Peyer's patch (tissue), 4 donors: ENCODE measurements at places on chromosomes 4 and X.

GRCh38 chrX:99266255-99266654 is 1143.8 kb downstream of the PCDH19 start:
- no peak overlapping the region for H3K4me3 ChIP-seq
- H3K27me3 ChIP-seq, result no peaks in the 10 kb centered on the region
- DNase-seq, result no peak
- H3K4me1 ChIP-seq, result no peaks in the 10 kb centered on the region

DNA sequence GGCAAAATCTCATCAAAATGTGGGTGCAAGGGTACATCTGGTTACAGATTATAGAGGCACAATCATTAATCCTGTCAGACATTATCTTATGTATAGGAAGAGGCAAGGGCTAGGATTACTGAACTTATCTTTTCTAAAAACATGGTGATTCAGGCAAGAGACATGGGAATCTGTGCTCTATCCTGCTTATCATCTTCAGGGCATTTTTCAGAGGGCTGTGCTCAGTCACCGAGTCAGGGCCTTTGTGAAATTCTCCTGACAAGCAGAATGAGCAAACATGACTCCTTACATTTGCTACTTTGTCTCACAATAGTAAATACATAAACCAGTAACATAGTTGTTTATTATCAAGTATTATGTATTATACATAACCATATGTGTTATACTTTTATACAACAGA is 84.2 kb upstream of the KCTD8 start:
- DNase-seq, result no peak
- no peaks in the 10 kb centered on the region for H3K4me1 ChIP-seq
- H3K36me3 ChIP-seq, result no peaks in the 10 kb centered on the region

DNA sequence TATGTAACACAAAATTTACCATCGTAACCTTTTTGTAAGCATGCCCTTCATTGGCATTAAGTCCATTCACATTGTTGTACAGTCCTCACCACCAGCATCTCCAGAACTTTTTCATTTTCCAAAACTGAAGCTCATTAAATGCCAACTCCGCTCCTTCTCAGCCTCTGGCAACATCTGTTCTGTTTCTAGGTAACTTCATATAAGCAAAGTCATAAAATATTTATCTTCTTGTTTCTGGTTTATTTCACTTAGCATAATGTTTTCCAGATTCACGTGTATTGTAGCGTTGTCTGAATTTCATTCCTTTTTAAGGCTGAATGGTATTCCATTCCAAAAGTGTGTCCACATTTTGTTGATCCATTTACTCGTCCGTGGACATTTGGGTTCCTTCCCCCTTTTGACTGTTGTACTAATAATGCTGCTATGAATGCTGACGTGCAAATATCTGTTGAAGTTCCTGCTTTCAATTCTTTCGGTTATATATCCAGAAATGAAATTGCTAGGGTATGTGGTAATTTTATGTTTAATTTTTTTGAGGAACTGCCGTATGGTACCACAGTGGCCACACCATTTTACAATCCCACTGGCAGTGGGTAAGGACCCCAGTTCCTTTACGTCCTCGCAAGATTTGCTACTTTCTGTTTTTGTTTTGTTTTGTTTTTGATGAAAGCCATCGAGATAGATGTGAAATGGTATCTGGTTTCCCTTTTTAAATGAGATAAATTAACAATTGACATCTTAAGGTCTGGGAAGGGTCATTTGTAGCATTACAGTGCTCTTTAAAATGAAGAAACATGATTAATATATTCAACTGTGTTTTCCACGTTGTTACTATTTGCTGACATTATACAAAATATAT is 63.4 kb downstream of the PTTG2 start:
- H3K27ac ChIP-seq, result no peak overlapping the region
- H3K4me3 ChIP-seq, result no peak overlapping the region
- H3K36me3 ChIP-seq, result peaks cover 2% of the 10 kb centered on the region

DNA sequence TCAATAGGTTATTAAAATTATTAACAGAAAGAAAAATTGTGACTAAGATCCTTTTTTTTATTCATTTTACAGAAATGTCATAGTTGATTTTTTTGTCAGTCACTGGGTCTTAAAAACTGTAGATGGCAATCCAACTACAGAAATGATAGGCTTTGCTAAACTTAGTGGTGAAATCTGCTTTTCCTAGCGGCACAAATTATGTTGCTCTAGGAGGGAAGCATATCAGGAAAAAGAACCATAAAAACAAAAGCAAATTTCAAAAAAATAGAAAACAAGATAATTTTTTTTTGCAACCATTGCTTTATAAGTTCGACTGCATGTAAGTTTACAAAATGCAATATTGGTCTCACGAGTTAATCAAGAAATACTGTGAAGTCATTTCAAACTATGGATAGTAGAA is 443.5 kb upstream of the IGFBP7 start:
- H3K4me3 ChIP-seq, result no peak overlapping the region
- H3K27ac ChIP-seq, result no peak overlapping the region

- H3K27ac ChIP-seq, result no peak overlapping the region
- no peaks in the 10 kb centered on the region for H3K36me3 ChIP-seq
- H3K27me3 ChIP-seq, result no peaks in the 10 kb centered on the region
- no peak for DNase-seq
Measured at GRCh38 chrX:140141444-140142029, 176.2 kb upstream of the CXorf66 start.

- H3K4me3 ChIP-seq, result no peak overlapping the region
- no peaks in the 10 kb centered on the region for H3K27me3 ChIP-seq
- H3K27ac ChIP-seq, result no peak overlapping the region
- no peak for DNase-seq
- no peaks in the 10 kb centered on the region for H3K4me1 ChIP-seq
Measured at GRCh38 chr4:186400676-186401075, 134.7 kb downstream of the F11 start.

DNA sequence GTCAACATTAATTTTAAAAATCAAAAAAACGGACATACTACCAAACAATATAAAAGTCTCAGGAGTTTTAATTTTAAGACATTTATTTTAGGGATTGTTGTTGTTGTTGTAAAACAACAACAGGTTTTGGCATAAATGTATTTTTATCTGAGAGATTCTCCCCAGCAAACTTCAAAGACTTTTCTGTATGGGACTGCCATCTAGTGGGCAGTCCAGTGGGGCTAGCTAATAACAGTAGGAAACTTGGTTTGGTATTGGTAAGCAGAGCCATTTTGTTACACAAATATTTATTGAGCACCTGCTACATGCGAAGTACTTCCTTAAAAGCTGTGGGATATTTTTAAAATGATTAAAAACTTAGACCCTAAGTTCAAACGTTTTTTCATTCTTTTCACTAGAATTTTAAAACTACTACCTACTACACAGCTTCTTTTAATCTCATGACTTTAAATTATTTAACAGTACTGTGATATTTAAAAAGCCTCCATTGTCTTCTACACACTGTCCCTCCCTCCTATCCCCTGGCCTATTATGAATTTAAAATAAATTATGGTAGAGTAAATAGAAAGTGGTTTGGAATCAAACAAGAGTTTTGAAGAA is 1028.4 kb upstream of the INTU start:
- no peaks in the 10 kb centered on the region for H3K4me1 ChIP-seq
- no peaks in the 10 kb centered on the region for H3K27me3 ChIP-seq
- H3K4me3 ChIP-seq, result no peak overlapping the region
- no peaks in the 10 kb centered on the region for H3K36me3 ChIP-seq
- DNase-seq, result no peak

DNA sequence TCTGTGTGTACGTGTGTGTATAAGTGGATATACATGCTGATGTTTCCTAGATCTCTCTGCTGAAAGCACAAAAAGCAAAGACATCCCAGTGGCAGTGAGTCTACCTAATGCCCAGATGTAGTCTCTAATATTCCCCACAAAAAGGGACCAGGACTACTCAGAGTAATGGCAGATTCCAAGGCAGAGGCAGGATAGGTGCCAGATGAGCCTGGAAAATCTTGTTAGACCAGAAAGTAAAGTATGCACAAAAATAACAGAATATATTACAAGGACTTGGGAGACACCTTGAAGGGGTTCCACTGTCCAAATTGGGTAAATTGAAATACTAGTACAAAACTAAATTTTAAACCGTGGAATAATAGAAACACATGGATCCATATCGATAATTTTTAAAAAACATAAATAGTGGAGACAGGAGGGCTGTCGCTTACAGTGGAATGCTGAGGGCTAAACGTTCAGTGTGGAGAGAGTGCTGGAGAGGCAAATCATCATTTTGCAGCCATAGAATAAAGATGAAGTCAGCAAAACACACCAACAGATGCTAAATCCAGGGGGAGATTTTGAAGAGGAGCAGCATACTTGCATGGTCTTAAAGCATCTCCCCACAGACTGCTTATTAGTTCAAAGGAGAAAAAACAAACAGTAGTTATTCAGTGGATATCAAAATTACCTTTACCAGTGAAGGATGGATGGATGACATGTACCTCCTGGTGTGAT is 123.4 kb upstream of the TSPAN5 start:
- no peak overlapping the region for H3K27ac ChIP-seq
- H3K27me3 ChIP-seq, result no peaks in the 10 kb centered on the region
- DNase-seq, result no peak
- no peaks in the 10 kb centered on the region for H3K36me3 ChIP-seq

DNA sequence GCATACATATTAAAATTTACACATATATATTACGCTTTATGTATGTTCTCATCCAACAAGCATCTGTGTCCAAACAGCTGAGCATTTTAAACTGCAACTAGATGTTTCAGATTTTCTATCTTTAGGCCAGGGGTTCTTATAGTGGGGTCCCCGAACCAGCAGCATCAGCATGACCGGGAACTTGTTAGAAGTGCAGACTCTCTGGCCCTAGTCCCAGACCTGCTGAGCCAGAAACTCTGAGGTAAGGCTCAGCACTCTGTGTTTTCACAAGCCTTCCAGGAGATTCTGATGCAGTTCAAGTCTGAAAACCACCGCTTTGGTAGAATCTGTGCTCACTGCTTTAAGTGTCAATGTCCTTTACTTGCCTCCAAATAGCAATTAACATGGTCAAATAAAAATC is 266.2 kb upstream of the CASK start:
- H3K27ac ChIP-seq, result no peak overlapping the region
- DNase-seq, result no peak
- no peaks in the 10 kb centered on the region for H3K36me3 ChIP-seq
- H3K4me3 ChIP-seq, result no peak overlapping the region

GRCh38 chr4:79050541-79050880 is 111.3 kb upstream of the PAQR3 start:
- no peaks in the 10 kb centered on the region for H3K36me3 ChIP-seq
- H3K4me3 ChIP-seq, result no peak overlapping the region
- H3K4me1 ChIP-seq, result no peaks in the 10 kb centered on the region
- no peak overlapping the region for H3K27ac ChIP-seq
- H3K27me3 ChIP-seq, result no peaks in the 10 kb centered on the region

GRCh38 chr4:42671431-42672194 is 14.7 kb upstream of the ATP8A1 start:
- no peak overlapping the region for H3K27ac ChIP-seq
- no peaks in the 10 kb centered on the region for H3K27me3 ChIP-seq
- H3K36me3 ChIP-seq, result no peaks in the 10 kb centered on the region
- peak; percentile 70 for DNase-seq

GRCh38 chr4:122588453-122589238 is 32.2 kb downstream of the IL21 start:
- DNase-seq, result no peak
- no peak overlapping the region for H3K27ac ChIP-seq
- no peaks in the 10 kb centered on the region for H3K27me3 ChIP-seq
- no peak overlapping the region for H3K4me3 ChIP-seq
- H3K4me1 ChIP-seq, result no peaks in the 10 kb centered on the region

DNA sequence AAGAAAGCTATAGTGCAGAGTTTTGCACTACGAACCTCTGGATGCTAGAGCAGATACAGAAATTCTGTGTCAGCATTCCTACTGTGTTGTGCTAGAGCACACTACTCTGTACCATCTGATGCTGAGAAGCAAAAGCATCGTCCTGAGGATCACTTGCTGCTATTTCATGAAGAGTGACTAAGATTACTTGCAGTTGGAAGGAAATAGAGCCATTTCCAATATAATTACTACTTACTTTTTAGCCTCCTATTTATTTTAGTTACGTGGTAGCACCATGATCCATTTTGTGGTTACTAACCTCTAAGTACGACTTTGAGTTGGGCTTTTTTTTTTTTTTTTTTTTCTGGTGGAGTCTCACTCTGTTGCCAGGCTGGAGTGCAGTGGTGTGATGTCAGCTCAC is 226.7 kb downstream of the PALLD start:
- H3K27ac ChIP-seq, result no peak overlapping the region
- DNase-seq, result no peak
- no peak overlapping the region for H3K4me3 ChIP-seq
- no peaks in the 10 kb centered on the region for H3K36me3 ChIP-seq
- no peaks in the 10 kb centered on the region for H3K27me3 ChIP-seq
- H3K4me1 ChIP-seq, result no peaks in the 10 kb centered on the region

- H3K27me3 ChIP-seq, result no peaks in the 10 kb centered on the region
- H3K4me3 ChIP-seq, result no peak overlapping the region
- H3K4me1 ChIP-seq, result no peaks in the 10 kb centered on the region
- H3K27ac ChIP-seq, result no peak overlapping the region
- DNase-seq, result no peak
Measured at GRCh38 chr4:2649604-2650114, 106.5 kb downstream of the TNIP2 start.

- H3K36me3 ChIP-seq, result no peaks in the 10 kb centered on the region
- H3K4me3 ChIP-seq, result no peak overlapping the region
- no peak overlapping the region for H3K27ac ChIP-seq
Measured at GRCh38 chrX:48945517-48946348, 11.7 kb downstream of the OTUD5 start.

- DNase-seq, result no peak
- H3K27ac ChIP-seq, result no peak overlapping the region
- H3K27me3 ChIP-seq, result no peaks in the 10 kb centered on the region
- no peaks in the 10 kb centered on the region for H3K4me1 ChIP-seq
- H3K36me3 ChIP-seq, result no peaks in the 10 kb centered on the region
Measured at GRCh38 chrX:5595570-5595969, 633.1 kb downstream of the NLGN4X start.

- H3K27me3 ChIP-seq, result no peaks in the 10 kb centered on the region
- H3K4me1 ChIP-seq, result no peaks in the 10 kb centered on the region
- DNase-seq, result no peak
- no peak overlapping the region for H3K4me3 ChIP-seq
Measured at GRCh38 chr4:13331827-13332226, 152.3 kb downstream of the RAB28 start.

DNA sequence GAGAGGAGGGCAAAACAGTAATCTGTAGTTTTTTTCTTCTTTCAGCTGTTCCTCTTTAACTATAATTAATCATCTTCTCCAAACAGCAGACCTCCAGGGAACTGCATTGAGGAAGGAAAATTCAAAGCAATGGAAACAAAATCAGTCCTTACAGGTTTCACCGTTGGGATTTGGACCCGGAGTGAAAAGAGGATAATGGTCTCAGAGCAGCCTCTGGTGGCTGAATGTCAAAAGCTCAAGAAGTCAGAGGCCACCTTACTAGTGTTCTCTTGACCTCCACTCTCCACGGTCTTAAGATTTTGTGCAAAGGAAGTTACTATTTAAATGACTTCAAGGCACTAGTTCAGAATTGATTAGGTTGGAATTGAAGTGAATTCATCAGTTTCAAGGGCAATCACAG is 16.0 kb upstream of the MID1 start:
- H3K4me3 ChIP-seq, result no peak overlapping the region
- no peak overlapping the region for H3K27ac ChIP-seq
- no peaks in the 10 kb centered on the region for H3K27me3 ChIP-seq
- peak; percentile 50 for DNase-seq
- no peaks in the 10 kb centered on the region for H3K4me1 ChIP-seq
